ENCODE measurements at places on chromosomes 7 and 10. TPM values are rescaled to one million over a fixed set of nuclear protein-coding genes. Genes with fewer than 3 reads are reported as not detected.

The SLC16A9 gene
- 1.1 TPM for total RNA-seq

The HOXA9 gene
- total RNA-seq, result not detected

The ANKRD30A gene
- not detected for total RNA-seq

The GRK5 gene
- 30.2 TPM for total RNA-seq

The MRLN gene
- not detected for total RNA-seq

The HYAL4 gene
- total RNA-seq, result 0.10 TPM

The IFIT1B gene
- not detected for total RNA-seq

GRCh38 chr10:30384701-30385201, 35.7 kb upstream of the MTPAP start:
- no peaks in the 10 kb centered on the region for H3K36me3 ChIP-seq
- H3K4me3 ChIP-seq, result no peak overlapping the region
- no peaks in the 10 kb centered on the region for H3K4me1 ChIP-seq

DNA sequence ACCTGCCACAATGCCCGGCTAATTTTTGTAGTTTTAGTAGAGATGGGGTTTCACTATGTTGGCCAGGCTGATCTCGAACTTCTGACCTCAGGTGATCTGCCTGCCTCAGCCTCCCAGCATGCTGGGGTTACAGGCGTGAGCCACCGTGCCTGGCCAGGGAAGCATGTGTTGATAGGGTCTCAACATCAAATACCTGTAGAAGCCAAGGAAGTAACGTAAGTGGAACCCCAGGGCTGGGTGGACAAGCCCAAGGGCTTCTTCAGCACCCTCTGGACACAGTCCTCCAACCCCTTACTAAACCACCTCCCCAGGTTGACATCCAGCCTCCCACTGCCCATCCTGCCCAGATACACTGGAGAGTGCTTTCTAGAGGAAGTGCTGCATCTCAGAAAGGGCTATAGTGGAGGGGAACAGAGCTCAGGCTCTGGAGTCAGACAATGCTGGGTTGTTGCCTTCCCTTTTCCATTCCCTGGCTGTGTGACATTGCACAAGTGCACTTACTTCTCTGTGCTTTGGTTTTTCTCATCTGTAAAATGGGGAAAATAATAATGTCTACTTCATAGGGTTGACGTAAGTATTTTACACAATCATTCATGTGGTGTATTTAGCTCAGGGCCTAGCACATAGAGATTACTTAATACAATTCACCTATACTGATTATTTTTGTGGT, 73.9 kb upstream of the KAT6B start:
- no peak for DNase-seq
- no peak overlapping the region for H3K27ac ChIP-seq
- H3K27me3 ChIP-seq, result no peaks in the 10 kb centered on the region

DNA sequence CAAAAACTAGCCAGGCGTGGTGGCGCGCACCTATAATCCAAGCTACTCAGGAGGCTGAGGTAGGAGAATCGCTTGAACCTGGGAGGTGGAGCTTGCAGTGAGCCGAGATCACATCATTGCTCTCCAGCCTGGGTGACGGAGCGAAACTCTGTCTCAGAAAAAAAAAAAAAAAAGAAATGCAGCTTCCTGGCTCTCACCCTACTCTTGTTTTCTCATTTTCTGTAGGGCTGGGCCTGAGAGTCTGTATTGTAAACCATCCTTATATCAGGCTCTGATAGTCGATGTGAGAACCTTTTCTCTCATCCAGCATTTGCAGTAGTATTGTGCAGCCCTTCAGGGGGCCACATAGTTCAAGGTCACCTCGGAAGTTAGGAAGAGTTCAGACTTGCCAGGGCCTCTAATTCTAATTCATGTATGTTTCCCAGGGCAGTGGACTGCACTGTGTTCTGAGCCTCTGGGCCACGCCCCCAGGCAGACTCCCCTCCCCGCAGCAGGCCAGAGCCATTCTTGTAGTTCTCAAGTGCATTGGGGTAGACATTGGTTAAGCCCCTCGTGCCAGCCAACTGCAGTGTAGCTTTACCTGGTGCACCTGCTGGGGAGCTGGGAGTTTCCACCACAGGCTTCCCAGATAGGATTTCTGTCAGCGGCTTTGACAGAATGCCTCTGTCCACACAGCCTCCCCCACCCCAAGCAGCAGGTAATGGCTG, 38.3 kb upstream of the PDCD4 start:
- no peaks in the 10 kb centered on the region for H3K36me3 ChIP-seq
- H3K27ac ChIP-seq, result peak overlapping the region; percentile 65
- H3K4me3 ChIP-seq, result no peak overlapping the region

GRCh38 chr7:39510864-39511354, 55.3 kb upstream of the YAE1 start:
- no peak for DNase-seq
- no peaks in the 10 kb centered on the region for H3K27me3 ChIP-seq
- no peaks in the 10 kb centered on the region for H3K36me3 ChIP-seq
- no peak overlapping the region for H3K4me3 ChIP-seq
- H3K27ac ChIP-seq, result no peak overlapping the region

DNA sequence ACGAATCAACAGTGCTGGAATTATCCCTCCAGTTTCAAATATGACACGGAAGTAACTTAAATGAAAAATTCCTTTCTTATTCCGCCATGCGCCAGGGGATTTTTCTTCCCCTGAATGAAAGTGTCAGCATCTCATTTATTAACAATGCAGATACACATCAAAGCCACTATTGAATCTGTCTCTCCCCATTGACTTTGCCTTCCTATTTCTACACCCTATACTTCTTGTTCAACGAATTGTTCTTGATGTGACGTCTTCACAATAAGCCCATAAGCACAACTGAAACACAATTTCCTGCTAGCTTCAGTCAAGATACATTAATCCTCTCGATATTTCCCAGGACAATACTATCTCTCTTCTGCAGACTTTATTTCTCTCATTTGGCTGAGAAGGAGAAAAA, 253.5 kb downstream of the ADARB2 start:
- H3K36me3 ChIP-seq, result no peaks in the 10 kb centered on the region
- H3K4me3 ChIP-seq, result no peak overlapping the region
- no peaks in the 10 kb centered on the region for H3K4me1 ChIP-seq
- no peaks in the 10 kb centered on the region for H3K27me3 ChIP-seq

GRCh38 chr10:121531076-121531829, 67.0 kb downstream of the FGFR2 start:
- H3K4me1 ChIP-seq, result no peaks in the 10 kb centered on the region
- no peaks in the 10 kb centered on the region for H3K27me3 ChIP-seq
- DNase-seq, result no peak
- H3K27ac ChIP-seq, result no peak overlapping the region
- H3K36me3 ChIP-seq, result no peaks in the 10 kb centered on the region
- H3K4me3 ChIP-seq, result no peak overlapping the region

DNA sequence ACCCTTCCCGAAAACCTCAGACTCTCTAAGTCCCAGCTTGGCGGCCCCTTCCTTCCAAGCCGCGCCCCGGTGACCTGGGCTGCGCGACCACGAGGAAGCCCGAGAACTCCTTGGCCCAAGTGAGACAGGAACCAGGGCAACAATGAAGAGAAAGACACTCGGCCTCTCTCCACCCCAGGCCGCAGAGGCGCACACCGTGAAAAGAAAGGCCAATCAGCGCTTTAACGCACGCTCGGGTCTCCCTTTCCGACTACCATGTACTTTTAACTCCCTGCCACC, 166.4 kb upstream of the PPP1R3A start:
- H3K36me3 ChIP-seq, result no peaks in the 10 kb centered on the region
- H3K27me3 ChIP-seq, result peaks cover 66% of the 10 kb centered on the region
- peaks cover 53% of the 10 kb centered on the region for H3K4me1 ChIP-seq

DNA sequence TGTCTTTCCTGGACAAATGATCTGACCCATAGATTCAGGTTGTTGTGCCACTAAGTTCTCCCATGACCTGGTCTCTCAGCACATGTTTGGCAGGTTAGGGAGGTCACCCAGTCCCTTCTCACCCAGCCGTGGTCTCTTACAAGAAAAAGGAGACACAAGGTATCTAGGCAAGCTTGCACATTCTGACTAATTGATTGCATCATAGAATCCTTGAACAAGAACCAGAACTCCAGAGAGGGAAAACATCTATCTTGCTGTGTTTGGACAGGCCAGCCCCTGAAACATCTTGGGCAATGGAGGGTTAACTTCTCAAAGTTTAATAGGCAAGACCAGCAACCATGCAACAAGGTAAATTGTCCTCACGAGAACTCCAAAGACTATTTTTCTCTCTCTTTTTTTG, 8.5 kb upstream of the HK1 start:
- no peak for DNase-seq
- no peak overlapping the region for H3K4me3 ChIP-seq
- no peak overlapping the region for H3K27ac ChIP-seq
- no peaks in the 10 kb centered on the region for H3K27me3 ChIP-seq

DNA sequence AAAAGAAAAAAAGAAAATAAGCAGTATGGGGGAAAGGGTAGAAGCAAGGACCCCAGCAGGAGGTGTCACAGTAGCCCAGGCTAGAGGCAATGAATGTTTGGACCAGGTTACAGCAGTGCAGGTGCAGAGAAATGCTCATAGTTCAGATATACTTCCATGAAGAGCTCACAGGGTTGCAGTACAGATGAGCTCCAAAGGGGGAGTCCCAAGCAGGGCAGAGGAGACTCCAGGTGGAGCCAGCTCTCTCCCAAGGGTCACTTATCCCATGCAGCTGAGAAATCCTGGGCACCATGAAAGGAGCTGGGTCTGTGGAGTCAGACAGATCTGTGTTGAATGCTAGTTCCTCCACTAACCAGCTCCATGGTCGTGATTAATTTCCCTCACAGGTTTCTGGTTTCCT, 174.9 kb downstream of the C7orf25 start:
- H3K27me3 ChIP-seq, result no peaks in the 10 kb centered on the region
- H3K27ac ChIP-seq, result no peak overlapping the region
- H3K36me3 ChIP-seq, result no peaks in the 10 kb centered on the region
- no peaks in the 10 kb centered on the region for H3K4me1 ChIP-seq
- no peak for DNase-seq

GRCh38 chr7:71393661-71394060, 261.7 kb downstream of the GALNT17 start:
- no peaks in the 10 kb centered on the region for H3K27me3 ChIP-seq
- H3K4me3 ChIP-seq, result no peak overlapping the region
- H3K4me1 ChIP-seq, result no peaks in the 10 kb centered on the region
- no peak for DNase-seq

DNA sequence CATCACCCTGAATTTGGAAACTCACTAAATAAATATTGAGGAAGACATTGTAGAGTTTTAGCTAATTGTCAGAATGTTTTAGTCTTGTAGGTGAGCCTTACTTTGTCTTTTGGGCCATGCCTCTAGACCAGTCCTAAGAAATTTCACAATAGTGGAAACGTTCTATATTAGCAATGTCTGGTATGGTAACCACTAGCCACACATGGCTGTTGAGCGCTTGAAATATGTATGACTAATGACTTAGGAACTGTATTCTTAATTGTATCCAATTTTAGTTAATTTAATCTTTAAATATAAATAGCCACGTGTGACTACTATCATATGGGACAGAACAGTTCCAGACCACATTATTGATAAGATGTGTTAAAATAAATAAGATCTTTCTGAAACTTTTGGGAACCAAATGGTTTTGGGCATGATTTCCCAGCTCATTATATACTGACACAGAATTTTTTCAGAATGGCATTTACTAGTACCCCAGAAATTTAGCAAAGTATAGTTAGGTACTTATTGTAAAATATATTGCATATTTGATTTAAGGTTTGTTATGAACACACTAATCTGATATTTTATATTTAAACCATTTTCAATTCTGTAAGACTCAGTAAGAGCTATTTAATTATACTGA, 95.0 kb downstream of the VPS50 start:
- no peak overlapping the region for H3K4me3 ChIP-seq
- no peaks in the 10 kb centered on the region for H3K27me3 ChIP-seq
- H3K27ac ChIP-seq, result no peak overlapping the region
- no peaks in the 10 kb centered on the region for H3K4me1 ChIP-seq

- no peaks in the 10 kb centered on the region for H3K27me3 ChIP-seq
- DNase-seq, result peak; percentile 32
- no peak overlapping the region for H3K27ac ChIP-seq
- H3K36me3 ChIP-seq, result no peaks in the 10 kb centered on the region
- H3K4me3 ChIP-seq, result no peak overlapping the region
- no peaks in the 10 kb centered on the region for H3K4me1 ChIP-seq
These were observed 29.7 kb upstream of the GTF2I start for GRCh38 chr7:74627661-74628411.

DNA sequence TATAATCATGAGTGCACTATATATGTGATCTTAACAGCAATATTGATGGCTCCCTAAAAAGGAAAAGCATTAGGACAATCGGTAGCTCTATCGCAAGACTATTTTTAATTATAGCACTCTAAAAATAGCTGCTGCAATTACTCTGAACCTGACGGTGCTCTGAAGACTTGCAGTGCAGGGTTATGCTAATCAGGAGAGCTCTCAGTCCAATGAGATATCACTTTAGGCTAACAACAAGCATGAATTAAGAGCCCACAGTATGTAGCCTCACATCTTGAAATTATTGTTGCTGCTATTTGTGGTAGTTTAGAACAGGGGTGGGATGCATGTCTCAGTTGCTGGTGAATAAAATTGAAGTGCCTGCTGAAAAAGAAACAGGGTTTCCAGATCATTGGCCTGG, 515.8 kb upstream of the AKR1E2 start:
- no peak for DNase-seq
- no peak overlapping the region for H3K4me3 ChIP-seq
- peak overlapping the region; percentile 56 for H3K27ac ChIP-seq
- no peaks in the 10 kb centered on the region for H3K36me3 ChIP-seq
- H3K4me1 ChIP-seq, result peaks cover 13% of the 10 kb centered on the region
